ENCODE measurements at places on chromosomes 12 and 14.

GRCh38 chr12:42804928-42805327, 215.4 kb upstream of the PRICKLE1 start:
- no peak for DNase-seq

DNA sequence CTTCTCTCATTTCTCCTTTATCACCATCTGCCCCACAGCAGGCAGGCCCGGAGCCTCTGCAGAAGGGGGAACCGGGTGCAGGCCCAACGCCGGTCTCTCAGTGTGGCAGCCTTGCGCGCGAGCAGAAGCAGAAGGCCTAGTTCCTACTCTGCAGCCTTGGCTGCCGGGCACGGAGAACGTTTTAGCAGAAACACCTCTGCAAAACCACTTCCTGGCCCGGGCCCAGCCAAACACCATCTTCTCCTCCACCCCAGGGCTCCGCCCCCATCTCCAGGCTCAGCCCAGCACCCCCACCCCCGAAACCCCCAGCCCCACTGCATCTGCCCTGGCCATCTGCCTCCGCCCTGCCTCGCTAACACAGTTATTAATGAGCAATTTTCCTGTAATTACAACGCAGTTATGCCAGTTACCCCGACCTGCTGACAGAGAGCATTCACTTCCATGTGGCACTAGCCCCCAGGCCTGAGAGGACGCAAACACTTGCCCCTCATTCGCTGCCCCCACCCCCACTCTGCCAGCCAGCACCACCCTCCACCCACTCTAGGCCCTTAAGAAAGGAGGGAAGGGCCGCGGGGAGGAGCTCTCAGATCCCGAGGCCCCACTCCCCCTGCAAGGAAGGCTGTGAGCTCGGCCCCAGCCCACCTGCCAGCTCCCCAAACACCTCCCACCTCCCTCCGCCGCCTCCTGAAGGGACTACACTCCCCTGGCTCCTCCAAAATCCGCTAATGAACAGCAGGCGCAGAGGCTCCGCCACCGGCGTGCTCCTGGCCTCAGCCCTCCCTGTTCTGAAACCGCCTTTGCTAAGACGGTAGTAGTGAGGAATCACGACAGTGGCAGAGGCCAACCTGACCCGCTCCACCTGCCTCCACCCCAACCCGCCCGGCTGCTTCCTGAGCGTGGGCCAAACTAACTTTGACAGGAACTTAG, 44.7 kb upstream of the FBRSL1 start:
- DNase-seq = peak; percentile 55

- no peak for DNase-seq
These were observed 80.8 kb downstream of the MYRFL start for GRCh38 chr12:69905801-69906200.

DNA sequence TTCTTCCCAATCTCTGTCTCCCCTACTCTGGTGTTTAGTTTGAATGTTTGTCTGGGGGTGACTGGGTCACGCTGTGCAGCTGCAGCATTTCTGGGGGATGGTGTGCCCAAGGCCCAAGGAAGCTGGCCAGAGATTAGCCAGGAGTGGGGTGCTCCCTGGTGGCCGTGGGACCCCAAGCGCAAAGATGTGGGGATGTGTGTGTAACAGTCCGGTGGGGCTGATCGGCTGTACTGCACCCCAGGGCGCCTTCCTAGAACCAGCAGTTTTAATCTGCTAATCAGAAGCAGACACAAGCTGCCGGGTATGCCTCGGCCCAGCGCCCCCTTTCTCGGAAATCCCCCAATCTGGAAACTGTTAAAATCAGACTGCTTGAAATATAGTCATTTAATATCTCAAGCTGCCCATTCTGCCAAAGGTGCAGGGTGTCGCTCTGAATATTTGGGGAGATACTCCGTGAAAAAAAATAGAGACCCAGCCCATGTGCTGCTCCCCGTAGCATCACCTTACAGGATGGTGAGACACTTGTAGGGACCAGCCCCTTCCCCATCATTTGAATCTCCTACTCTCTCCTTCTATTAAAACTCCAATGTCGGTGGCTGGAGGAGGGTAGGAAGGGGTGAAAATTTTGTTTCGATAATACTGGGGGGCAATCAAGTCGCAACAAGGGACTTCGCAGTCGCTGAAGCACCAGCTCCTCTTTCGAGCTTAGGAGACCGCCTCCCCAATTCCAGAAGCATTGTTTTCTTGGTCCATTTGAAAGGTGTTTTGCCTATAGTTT, 4.3 kb downstream of the HOXC9 start:
- DNase-seq = no peak

DNA sequence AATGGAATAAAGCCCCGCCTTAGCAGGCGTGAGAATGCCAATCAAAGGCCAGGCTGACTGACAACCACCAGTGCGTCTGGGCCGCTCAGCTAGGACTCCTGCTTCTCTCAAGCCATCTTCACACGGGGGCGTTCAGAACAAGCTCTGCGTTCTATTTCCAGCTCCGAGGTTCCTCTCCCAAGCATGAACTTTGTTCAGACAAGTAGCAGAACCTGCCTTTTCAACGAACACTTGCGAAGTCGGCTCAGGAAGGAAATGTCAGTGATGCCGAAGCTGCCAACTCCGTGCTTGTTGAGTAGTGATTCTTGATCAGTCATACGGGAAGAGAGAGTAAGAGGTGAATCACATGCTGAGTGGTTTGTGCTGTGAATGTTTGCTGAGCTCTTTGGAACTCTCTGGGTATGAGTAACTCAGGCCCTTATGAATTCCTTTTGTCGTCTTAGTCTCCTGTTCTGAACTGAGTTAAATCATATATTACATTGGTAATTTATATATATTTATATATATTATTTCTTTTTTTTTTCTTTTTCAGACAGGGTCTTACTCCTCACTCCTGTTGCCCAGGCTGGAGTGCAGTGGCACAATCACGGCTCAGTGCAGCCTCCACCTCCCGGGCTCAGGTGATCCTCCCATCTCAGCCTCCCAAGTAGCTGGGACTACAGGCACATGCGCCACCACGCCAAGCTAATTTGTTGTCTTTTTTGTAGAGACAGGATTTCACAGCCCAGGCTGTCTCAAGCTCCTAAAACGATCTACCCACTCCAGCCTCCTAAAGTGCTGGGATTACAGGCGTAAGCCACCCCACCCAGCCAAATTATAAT, 29.4 kb upstream of the BCL7A start:
- peak; percentile 15 for DNase-seq

DNA sequence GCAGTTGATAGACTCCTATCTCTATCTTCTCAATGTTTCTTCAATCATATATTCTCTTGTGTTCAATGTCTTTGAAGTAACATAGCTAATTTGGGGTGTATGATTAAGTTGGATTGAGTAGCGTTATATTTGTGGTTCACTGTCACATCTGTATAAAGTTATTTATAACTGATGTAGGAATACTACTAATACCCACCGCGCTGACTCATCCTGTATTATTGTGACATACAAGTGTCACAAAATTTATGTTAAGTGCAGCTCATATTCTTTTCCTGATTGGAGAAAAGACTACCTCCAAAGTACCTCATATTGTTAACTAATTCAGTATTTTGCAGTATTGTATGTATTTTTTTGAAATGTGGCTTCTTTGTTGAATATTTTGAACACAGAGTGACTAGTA, 940.8 kb downstream of the SLC6A15 start:
- no peak for DNase-seq

DNA sequence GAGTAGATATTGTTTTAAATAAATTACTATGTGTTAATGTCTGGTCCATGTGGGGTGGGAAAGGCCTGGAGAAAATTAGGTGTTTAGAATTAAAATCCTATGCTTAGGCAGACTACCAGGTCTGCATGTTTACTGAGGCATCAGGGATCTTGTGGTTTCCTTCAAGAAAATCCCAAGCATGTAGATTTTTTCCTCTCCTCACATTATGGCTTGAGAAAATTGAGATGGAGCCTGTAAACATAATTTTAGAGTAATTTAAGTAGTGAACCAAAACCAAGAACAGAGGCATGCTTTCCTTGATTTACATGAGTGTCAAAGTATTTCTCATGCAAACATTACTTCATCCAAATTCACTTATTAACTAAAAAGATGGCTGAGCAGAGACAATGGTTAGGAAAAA, 823.7 kb downstream of the AACS start:
- no peak for DNase-seq

DNA sequence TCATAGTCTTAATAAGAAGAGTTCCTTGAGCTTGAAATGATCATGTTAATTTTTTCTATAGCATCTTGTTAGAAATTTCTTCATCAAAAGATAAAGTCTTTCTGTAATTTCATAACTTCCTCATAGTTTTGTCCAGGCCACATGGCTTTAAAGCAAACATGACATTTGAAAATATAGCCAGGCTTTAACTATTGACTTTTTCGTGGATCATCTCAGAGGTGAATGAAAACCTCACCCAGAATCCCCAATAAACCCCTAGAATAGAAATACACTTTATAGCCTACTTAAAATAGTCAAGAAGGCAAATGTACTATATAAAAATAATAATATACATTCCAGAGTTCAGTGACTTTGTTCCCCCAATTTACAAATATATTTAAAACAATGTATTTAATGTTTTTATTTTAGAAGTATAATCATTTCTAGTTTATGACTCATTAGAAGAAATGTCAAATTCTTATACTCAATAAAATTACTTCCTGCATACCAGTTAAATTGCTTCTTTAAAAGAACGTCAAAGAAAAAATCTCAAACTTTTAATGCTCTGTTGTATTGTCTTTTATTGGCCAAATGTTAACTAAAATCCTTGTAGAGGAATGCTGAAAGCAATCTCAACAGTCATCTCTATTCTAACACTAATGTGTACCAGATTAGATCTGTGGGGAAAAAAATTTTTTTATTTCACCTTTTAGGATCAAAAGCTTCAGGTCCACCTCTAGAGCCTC, 21.6 kb downstream of the EXOC5 start:
- no peak for DNase-seq

GRCh38 chr12:71551529-71551928, 111.9 kb downstream of the LGR5 start:
- DNase-seq = no peak

- DNase-seq = no peak
These were observed 268.3 kb upstream of the CPNE8 start for GRCh38 chr12:39173726-39174125.

DNA sequence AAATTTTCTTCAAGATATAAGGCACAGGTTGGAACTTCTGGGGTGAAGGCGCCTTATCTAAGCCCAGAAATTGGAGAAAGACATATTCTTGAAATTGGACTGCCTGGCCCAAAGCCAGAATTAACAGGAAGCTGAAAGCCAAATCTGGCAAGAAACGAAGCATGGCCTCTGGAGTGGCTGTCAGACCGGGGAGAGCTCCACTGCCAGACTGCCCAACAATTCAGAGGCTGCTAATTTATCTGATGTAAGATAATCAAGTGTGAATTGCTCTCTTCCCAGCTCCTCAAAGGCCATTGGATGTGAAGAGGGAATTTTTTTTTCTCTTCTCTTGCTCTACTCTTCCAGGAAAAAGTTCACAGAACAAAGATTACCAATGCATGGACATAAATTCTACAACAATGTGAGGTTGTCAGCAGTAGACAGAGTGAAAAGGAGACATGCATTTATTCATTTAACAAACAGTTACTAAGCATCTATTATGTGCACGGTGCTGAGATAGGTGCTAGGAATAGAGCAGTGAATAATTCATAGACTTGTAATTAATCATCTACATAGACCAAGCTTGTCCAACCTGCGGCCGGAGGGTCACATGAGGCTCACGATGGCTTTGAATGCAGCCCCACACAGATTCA, at the start of gene GDF3:
GDF3 (minus strand) TSS at position 210 of the 632 bp plus-strand sequence; CDS start at position 163, 47 bp downstream.
- DNase-seq = no peak

DNA sequence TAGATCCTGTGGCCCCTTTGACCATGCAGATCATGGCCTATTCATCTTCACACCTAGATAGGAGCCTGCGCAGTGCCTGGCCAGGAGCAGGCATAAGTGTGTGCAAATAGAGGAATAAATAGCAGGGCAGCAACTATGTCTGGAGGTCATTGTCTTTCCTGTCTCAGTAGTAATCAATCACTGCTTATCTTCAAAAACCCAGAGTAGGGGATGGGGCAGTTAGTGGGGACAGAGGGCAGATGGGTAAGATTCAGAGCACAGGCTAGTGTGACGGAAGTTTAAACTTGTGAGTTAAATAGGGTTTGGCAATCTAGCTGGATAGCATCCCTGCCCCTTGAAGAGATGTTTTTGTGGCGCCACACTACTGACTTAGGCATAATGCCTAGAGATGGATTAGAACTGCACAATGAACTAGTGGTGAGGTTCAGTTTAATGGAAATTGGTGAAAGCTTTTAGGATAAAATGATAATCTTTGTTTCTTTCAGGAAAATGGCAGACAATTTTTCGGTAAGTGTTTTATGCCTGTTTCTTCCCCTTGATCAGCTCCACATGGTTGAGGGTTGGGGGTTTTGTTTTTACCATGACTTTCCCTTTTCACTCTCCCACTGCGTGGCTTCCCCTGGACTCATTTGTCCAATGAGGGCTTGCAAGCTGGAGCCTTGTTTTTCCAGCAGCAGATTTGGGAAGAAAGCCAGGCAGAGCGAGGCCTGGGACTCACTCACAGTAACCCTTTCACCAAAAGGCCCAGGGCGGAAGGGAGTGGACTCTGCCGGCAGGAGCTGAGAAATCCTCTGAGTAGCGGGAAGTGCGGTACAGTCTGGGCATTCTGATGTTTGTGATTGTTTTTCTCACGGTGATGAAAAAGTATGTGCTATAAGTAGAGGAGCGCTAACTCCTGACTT, 8.1 kb downstream of the LGALS3 start:
- DNase-seq = no peak

GRCh38 chr14:22265319-22266141, 323.5 kb downstream of the DAD1 start:
- DNase-seq = no peak

- DNase-seq = no peak
These were observed 6.3 kb upstream of the OR4E2 start for GRCh38 chr14:21647380-21647779.

DNA sequence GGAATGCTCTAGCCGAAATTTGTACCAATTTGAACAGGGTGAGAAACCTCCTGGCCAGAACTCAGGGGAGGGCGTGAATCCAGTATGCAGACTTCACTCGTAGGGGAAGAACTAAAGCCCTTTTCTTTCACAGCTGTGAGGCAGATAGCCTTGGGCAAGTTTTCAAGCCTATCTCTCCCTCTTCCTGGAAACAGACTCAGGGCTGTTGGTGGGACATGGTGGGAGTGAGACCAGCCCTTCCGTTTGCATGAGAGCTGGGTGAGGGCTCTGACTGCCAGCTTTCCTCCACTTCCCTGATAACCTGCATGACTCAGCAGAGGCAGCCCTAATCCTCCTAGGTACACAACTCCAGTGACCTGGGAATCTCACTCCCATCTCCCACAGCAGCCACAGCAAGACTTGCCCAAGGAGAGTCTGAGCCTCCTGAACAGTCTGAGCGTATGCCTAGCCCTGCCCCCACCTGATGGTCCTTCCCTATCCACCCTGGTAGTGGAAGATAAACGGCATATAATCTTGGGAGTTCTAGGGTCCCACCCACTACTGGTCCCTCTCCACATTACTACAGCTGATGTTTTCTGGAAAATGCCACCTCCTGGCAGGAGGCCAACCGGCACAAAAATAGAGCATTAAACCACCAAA, 170.1 kb upstream of the AMIGO2 start:
- no peak for DNase-seq
